ENCODE measurements at places on chromosomes 3 and 15.

DNA sequence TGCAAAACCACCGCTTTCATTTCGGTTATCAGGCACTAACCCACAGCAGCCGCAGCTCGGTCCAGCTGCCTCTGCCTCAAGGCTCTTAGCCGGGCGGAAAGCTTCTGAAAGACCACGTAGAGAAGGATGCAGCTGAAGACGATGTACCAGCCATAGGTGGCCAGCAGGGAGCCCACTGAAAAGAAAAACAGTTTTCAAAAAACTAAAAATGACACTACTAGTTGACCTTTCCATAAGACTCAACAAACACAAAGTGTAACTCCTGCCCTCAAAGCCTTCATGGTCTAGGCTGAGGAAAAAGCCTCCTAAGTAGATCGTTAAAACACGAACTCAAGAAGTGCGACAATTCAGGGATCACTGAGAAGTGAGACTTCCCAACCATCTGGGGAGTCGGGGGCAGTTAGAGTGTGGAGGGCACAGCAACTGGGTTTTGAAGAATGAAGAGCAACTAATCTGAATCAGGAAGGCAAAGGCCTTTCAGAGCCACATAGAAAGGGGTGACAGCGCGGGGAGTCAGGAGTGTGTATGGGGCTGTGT is 716 bp downstream of the SELENOS start:
- DNase-seq, result no peak

- no peak for DNase-seq
Observed at GRCh38 chr15:76312540-76313174, 1.4 kb upstream of the ETFA start.

DNA sequence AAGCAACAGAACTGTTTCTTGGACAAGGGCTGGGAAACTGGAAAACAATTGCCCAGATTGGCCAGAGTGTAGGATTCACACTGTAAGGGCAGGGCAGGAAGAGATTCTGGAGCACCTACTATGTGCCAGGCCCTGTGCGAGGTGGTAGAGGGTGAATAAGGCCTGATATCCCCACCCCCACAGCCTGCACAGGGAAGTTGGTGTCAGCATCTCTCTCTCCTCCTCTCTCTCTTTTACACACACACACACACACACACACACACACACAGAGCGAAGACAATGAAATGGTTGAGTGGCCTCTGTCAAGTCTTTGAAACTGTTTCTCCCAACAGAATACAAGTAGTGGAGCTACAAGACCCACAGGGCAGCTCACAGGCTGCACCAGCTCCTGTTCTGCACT is 47.1 kb upstream of the SLCO2A1 start:
- DNase-seq, result no peak

DNA sequence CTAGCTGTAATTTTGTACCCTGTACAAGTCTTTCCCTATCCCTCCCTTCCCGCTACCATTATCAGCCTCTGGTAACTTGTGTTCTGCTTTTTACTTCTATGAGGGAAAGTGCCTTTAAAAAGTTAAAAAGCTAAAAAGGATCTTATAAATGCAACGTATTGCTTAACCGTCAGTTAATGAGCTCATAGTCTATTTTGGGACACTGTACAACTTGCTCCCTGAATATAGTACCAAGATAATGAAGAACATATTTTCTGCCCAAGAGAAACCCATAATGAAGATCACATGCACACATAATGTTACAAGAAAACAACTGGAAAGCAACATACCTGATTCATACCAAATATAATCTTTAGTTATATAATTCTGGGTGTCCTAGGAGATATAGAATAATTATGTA is 22.6 kb downstream of the ZIC1 start:
- no peak for DNase-seq

- no peak for DNase-seq
Observed at GRCh38 chr3:25426408-25426807, 1.7 kb upstream of the RARB start.

- no peak for DNase-seq
Observed at GRCh38 chr15:98735895-98736617, 87.7 kb downstream of the IGF1R start.

DNA sequence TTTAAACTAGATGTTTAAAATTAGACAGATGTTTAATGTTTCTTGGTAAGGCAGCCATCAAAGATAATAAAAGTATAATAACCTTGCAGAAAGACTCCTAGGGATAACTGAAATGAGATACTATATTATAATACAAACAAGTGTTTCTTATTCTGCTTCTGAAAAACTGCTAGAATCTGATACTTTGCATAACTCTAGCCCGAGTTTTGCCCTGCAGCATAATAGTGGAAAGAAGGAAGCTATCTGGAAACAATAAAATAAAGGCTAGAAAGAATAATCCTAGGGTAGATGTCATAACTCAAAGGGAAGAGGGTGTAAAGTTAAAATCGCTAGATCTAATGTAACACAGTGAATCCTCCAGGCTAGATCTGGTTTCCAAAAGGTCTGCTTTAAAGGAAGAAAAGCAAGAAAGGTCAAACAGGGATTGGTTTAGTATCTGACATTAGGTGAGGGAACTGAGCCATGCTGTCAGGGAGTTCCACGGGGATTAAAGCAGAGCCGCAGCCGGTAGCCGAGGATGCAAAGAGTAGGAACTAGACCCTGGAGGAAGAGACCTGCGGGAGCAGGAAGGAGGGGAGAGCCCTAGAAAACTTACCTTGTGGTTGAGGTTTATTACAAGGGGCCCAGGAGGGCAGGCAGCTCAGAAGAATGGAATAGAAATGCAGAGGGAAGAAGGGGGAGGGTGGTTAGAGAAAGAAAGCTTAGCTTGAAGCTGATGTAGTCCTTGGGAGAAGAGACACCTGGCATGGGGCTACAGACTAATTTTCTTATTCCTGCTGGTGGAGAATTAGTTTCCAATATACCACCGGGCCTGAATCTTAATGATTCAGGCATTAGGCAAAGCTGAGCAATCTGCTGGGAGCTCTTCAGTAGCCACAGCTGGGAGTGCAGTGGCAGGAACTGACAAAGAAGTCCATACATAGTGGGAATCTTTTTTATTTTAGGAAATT is 46.1 kb upstream of the TUSC7 start:
- DNase-seq, result no peak

GRCh38 chr3:59234884-59235633 is 185.2 kb upstream of the CFAP20DC start:
- no peak for DNase-seq

- no peak for DNase-seq
Observed at GRCh38 chr15:73981761-73982221, 10.3 kb downstream of the STOML1 start.

DNA sequence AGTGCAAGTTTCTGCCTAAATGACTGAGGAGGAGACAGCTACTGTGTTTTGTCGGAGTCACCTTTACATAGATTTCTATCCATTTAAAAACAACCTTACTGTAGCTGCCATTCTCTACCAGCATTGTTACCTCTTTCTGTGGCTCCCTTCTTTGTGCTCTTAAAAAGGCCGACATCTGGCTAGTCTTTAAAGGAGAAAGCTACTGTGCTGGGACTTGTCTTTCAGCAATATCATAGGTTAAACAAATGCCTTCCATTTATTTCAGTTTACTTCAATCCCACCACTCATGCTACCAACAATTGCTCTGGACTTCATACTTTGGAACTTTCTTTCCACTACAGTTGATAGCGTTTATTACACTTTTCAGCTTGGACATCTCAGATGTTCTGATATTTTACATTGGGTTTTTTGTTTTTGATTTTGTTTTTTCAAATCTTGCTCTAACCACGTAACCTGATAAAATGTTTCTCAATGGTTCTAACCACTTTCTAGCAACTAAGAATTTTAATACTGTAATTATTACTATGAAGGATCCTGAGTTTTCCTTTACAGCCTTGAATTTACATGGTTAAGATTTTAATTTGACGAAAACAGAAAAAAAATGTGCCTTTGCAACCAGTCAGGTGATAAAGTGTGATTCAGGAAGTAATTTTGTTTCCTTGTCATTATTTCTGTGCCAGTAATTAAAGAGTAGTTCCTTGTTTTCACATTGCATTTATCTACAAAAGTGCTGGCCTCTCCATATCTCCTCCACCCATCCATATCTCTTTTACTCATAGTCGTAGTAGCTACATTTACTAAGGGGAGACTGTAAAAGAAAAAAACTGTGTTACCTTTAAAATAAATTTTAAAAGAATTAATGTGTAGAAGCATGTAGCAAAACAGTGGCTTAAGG is 1.3 kb upstream of the CBLB start:
- no peak for DNase-seq

DNA sequence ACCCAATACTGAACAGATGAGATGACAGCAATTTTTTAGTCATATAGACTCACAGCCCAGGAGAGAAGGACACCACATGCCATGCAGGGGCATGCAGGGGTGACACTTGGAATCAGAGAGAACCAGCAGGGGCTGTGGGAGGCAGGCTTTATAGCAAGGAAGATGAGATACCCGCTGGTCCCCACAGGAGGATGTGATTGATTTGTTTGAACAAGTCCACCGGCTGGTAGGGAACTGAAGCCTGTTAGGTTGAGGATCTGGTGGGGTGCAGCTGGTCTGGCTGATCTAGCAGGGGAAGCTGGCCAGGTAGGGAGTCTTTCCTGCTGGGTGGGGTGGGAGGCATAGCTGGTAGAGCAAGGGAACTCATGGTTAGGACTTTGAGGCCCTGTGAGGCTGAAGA is 18.0 kb upstream of the ACAN start:
- DNase-seq, result no peak

GRCh38 chr3:26229801-26230200 is 392.8 kb upstream of the LRRC3B start:
- no peak for DNase-seq

GRCh38 chr15:72338617-72339321 is 18.8 kb upstream of the CELF6 start:
- no peak for DNase-seq

- DNase-seq, result no peak
Observed at GRCh38 chr3:177420651-177421480, 223.6 kb upstream of the TBL1XR1 start.

DNA sequence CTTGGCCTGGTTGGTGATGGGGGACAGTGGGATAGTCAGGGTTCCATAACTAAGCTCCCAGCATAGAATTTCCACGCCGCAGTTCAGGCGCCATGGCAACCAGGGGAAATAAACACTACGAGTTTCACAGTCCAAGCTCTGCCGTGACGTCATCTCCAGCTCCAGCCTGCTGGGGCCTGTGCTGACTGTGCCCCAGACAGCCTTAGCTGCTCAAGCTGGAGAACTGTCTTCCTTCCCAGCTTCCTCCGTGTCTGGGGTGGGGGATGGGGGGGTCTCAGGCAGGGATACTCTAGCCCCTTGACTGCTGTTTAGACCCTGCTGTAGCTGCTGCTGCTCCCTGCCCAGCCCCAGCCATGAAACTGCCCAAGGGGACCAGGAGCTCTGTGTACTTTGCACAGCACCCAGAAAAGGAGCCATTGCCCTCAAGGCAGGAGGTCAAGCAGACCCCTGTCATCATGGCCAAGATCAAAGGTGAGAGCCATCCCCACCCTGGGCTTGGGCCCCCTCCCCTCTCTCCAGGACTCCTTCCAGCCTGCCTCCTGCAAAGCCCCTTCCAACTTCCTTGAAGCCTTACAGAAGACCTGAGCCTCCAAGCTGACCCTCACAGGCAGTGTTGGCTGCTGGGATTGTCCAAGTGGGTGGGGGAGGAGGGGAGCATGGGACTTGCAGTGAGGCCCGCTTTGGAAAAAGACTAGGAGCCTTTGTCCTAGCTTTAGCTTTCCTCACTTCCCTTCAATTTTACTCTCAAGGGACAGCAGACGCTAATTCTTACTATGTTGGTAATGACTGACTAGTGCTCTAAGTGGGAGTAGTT is 11.4 kb upstream of the CSPG4 start:
- no peak for DNase-seq

DNA sequence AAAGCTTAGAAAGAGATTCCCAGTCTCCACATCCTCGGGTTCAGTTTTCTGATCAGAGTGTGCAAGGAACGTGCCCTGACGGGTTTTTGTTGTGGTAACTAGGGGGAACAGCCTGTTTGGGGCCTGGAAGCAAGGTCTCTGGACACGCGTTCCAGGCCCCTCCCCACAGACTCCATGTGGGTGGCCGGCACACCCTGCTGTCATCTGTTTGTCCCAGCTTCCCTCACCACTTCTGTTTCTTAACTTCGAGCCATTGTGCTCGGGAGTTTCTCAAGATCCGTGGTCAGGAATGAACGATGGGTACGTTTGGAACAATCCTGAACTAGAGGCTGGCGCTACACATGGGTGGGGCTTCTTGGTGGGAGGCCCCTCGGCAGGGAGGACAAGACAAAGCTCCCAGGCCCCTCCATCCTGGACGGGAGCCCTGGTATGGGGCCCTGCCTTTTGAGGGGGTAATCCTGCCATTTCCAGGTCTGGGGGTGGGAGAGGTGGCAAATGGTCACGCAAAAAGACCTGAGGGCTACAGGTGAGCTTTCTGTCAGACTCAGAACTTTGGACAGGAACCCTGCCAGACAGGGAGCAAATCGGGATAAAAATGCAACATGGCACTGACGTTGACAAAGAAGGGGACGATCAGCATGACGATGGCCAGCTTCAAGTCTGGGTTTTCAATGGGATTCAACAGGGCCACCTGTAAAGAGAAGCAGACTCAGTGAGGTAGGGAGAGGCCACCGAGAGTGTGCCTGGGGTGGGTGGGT is 8.5 kb upstream of the MUSTN1 start:
- no peak for DNase-seq

DNA sequence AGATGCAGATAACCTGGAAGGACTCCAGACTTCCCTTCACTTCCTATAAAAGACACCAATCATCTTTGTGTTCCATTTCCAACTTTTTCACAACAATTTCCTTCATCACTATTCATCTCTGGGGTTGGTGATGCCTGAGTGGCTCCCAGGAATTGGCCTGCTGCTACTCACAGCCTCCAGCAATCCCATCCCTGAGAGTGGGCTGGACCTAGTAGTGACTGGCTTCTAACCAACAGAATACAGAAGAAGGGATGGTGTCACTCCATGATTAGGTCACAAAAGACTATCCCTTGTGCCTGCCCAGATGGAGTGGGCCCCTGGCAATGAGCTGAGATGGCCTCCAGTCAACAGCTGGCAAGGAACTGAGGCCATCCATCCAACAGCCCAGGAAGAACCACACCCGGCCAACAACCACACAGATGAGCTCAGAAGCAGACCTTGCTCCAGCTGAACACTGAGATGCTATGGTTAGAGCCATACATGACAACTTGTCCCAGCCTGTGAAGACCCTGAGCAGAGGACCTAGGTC is 20.9 kb downstream of the OCA2 start:
- DNase-seq, result no peak

- no peak for DNase-seq
Observed at GRCh38 chr3:115146032-115146417, 1.1 kb downstream of the ZBTB20 start.

- DNase-seq, result no peak
Observed at GRCh38 chr3:108414007-108414406, 96.4 kb downstream of the MYH15 start.

DNA sequence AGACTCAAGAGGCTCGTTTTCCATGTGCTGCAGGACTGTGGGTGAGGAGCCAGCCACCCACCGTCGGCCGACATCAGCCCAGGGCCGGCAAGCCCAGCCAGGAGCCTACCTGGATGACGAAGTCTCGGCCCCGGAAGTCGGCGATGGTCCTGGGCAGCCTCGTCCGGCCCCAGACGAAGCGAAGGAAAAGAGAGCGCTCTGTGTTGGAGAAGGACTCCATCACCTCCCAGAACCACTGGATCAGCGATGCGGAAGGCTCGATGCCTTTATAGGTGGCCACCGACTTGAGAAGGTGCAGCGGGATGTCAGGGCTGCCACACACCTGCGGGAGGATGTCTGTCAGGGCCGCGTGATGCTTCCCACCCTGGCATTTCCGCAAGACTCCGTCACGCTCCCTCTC is 13.8 kb upstream of the OCA2 start:
- DNase-seq, result no peak
